ENCODE measurements at places on chromosomes 13 and 19.

GRCh38 chr13:28655561-28655960, 3.4 kb upstream of the POMP start:
- DNase-seq: no peak

GRCh38 chr13:80823472-80823871, 482.5 kb upstream of the SPRY2 start:
- no peak for DNase-seq

DNA sequence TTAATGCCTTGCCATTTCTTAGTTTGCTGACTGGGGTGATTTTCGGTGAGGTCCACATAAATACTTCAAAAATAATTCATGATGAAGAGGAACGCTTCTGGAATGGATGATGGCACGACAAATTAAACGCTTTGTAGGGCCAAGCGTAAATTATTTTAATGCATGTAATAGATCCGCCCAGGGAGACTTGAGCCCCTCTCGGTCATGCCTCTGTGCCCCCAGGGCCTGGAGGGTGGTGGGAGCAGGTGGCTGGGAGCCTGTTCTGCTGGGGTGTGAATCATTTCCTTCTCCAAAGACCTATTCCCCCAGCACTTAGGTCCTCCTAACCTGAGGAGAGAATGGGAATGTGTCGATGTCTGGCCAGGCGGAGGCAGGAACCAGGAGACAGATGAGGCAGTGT, 350.6 kb downstream of the ZNF536 start:
- no peak for DNase-seq

DNA sequence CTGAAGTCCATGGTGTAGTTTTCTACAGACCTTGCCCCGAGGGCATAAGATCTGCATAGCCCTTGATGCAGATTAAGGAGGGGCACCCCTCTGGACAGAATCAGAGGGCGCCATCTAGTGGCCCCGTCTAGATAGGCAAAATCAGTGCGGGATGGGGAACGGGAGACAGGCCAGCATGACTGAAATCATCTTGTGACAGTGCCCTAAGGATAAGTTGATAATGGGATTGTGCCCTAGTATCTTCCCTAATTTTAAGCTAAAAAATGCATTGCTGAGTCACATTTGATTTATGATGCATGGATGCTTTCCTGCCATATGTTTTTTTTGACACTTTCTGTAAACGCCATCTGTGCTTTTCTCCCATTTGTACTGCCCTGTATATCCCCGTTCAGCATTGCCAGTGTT, 19.0 kb upstream of the GPI start:
- peak; percentile 70 for DNase-seq

DNA sequence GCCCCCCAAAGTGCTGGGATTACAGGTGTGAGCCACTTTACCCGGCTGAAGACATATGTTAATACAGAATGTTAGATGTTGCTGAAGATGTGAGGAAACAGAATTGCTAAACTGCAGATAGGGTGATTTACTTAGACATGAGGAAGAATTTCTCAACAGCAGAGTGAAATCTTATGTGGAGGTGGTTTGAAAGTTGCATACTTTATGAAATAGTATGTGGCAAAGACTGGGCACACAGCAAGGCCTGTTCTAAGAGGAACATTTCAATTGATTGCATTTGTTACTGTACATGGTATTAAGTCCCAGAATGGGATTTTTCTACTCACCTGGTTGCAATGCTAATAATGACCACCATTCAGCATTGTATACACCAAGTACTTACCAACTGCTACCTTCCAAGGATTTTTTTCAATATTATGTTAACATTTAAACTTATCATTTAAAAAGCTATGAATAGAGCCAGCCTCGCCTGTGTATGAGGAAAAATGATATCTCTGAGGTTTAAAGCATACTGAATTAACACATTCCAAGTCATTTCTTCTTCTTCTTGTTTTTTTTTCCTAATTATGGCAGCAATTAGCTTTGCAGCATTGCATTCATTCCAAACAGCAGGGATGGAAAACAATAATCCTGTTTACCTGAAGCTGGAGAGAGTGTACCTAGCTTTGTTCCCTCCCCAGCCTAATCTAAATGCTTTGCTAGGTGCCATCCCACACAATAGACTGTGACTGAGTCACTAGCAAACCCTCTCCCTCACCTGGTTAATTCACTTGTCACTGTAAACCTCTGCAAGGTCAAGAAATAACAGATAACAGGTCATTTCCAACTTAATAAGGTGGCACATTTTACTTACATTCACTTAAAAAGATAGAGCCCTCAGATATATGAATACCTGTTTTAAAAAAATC, 19.4 kb upstream of the KLF5 start:
- DNase-seq: no peak

- DNase-seq: peak; percentile 58
Measured at GRCh38 chr13:40102854-40103253, 447.4 kb downstream of the COG6 start.

GRCh38 chr13:52454459-52454819, 839 bp upstream of the CKAP2 start:
- DNase-seq: peak; percentile 13

- no peak for DNase-seq
Measured at GRCh38 chr13:21934284-21934683, 263.4 kb downstream of the FGF9 start.

DNA sequence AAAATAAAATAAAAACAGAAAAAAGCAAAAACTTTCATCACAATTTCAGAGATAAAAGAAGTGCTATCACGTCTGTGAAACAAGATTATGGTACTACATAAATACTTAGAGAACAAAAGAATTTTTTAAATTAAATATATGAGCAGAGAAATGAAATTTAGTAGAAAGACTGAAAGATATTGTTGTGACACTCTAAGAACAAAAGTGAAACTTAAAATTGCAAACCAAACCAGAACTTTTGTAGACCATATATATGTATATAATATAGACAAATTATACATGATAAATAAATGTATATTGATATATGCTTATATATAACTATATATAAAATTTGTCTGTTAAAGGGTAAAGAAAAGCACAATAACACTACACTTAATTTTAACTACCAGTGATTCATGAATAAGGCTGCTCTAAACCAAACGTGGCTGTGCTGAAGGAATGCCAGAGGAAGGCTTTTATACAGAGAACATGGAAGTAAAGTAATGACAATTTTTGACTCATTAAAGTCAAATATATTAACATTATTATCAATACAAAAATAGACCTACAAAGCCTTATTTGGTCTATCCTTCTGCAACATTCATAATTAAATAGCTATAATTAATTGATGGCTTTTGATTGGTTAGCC, 1516.7 kb upstream of the PCDH20 start:
- DNase-seq: no peak

- DNase-seq: no peak
Measured at GRCh38 chr13:75512253-75512652, 25.4 kb downstream of the COMMD6 start.

DNA sequence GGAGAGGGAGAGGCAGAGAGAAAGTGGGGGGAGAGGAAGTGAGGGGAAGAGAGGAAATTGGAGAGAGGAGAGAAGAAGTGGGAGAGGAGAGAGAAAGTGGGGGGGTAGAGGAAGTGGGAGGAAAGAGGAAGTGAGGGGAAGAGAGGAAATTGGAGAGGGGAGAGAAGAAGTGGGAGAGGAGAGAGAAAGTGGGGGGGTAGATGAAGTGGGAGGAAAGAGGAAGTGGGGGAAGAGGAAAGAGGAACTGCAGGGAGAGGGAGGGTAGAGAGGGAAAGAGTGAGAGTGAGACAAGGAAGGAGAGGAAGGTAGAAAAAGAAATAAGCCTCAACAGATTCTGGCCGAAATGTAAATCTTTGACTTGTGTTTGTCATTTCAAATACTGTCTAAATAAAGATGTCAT, 146.6 kb downstream of the KLF12 start:
- no peak for DNase-seq

DNA sequence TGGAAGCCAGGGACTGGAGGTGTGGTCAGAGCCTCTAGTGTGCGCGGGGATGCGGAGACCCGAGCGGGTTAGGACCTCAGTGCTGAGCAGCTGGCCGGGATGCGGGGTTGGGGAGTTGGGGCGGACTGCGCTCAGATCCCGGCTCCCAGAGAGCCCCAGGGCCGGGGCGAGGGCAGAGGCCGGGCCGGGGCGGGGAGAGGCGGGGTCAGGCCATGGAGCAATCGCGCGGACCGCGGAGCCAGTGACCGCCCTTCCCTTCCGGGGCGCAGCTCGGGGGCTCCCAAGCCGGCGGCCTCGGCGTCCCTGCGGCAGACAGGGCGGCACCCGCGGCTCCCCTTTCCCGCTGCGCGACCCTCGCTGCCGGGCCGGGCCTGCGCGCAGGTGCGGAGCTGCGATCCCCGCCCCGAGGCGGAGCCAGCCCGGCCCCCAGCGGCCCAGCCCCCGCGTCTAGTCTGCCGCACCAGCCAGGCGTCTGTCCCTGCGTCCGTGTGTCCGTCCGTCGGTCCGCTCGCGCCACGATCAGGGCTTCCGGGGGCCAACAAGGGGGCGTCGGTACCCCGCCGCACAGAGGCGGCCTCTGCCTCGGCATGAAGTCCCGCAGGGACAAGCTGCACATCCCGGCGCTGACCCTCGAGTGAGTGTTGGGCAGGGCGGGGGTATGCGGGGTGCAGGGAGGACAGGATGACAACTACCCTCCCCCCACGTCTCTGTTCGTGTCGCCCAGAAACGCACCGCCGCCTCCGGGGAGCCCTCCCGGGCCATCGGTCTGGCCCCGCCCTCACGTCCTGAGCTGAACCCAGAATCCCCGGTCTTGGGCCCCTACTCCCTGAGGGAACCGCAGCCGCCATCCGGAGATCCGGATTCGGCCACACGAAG, 12.4 kb downstream of the MAST3 start:
- DNase-seq: peak; percentile 26
